ENCODE measurements at places on chromosomes 3 and 15.

DNA sequence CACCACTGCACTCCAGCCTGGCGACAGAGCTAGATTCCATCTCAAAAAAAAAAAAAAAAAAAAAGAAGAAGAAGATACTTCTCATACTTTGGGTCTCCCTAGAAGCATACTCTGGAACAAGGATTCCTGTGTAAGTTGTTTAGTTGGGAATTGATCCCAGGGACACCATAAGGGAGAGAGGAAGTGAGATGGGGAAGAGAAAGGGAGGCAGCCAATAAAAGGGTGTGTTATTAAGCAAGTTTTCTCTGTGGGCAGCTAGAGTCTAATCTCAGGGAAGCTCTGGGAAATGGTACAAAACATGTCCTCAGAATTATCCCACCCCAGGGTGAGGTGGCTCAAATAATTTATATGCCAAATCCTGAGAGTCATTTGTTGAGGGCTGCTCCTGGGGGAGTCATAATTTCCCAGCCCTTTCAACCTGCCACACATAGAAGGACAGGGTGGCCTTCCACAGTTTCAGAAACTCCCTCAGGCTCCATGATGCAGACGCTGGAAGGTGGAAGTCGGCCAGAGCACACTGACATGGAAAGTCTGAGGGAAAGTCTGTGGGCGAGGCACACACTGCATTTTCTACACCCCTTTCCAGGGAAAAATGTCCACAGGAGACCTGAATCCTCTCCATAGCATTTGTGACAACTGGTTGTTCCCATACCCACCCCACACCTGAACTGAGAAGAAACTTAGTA lies 86.4 kb upstream of the SLC4A7 start:
- no peak for DNase-seq

- DNase-seq: no peak
Observed at GRCh38 chr3:151591441-151591840, 130.6 kb upstream of the IGSF10 start.

DNA sequence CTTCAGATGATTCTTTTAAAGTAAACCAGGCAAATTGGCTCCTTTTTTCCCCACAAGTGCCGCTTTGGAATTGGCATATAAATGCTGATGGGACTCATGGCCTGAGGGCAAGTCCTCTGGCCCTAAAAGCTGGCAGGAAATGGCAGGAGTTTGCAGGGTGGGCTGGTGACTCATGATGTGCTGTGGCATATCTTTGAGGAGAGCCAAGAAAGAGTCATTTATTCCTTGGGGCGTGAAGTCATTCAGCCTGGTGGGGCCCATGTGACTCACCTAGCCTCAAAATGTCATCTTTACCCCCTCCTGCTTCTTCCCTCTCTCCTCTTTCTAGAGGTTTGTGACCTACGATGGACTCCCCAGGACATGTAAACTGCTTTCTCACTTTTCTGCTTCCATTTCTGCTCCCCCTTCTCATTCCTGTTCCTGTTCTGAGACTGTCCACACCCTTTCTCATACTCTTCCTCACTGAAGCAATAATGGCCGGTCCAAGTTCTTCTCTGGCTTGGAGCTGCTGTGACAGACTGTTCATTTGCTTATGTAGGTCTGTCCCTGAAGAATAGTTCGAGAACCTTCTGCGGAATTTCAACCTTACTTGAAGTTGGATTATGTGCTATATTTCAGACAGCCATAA lies 326.1 kb downstream of the SATB1 start:
- no peak for DNase-seq

DNA sequence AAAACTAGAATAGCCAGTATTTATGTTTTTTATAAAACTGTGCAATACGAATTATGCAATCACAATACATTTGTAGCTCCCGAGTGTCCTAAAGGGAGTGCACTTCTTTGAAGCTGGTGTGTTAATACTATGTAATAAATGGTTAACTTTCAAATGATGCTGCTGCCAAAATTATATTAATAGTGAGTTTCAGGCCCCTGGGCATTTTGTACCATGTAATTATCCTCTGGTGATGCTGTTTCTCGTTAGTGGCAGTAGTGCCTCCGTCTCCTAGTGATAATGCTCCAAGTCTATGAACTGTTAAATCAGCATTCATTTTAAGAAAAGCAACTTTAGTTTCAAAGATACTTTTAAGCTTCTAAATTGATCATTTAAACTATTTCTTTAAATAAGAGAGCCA lies 132.7 kb upstream of the BHLHE40 start:
- DNase-seq: no peak

DNA sequence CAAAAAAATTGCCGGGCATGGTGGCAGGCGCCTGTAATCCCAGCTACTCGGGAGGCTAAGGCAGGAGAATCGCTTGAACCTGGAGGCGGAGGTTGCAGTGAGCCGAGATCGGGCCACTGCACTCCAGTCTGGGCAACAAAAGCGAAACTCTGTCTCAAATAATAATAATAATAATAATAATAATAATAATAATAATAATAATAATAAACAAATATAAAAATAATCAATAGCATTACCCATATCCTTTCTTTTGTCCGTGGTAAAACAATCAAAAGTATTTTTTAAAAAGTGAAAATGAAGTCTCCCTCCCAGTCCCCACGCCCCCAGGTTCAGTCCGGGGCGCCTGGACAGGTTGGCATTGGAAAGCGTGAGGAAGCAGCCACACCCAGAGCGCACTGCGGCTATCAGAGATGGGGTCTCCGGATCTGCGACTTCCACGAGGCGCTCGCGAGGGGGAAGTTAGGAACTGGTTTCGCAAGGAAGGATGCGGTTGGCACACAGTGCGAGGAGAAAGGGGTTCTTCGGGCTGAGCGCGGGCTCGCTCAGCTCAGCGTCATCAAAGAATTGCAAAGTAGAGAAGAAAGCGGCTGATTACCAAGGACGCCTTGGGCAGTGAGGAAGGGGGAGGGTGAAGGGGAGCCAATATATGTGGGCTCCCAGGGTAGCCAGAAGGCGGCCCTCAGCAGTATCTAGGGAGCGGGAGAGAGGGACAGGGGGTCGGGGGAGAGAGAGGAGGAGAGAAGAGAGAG lies 69.5 kb upstream of the EPHB3 start:
- DNase-seq: no peak

DNA sequence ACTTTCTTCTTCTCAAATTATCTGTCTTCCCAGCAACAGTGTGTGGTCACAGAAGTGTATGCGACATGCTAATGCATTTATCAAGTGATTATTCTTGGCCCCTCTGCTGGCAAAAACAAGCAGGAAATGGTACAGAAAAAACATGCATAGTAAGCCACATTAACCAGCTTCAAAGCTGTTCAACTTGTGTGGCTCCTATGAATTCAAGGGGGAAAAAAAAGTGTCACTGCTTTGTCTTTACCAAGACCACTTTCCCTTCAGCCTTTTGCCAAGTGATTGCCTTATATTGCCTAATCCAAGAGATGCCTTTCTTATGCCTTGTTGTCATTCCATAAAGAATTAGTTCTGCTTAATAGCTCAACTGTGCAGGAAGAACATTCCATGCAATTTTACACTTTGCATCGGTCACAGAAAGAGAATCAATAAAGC lies 39.1 kb downstream of the PRTG start:
- no peak for DNase-seq

Data from GM13976 (cell line).